ENCODE measurements at places on chromosomes 2 and 18. TPM values are rescaled to one million over a fixed set of nuclear protein-coding genes. Genes with fewer than 3 reads are reported as not detected.
A peak's percentile ranks its signal among the peaks of the same experiment; 100 is the strongest.

GRCh38 chr2:179137200-179137759 is 87.3 kb upstream of the CCDC141 start:
- peaks cover 10% of the 10 kb centered on the region for H3K36me3 ChIP-seq
- no peak for DNase-seq
- no peak overlapping the region for H3K27ac ChIP-seq
- H3K4me1 ChIP-seq, result no peaks in the 10 kb centered on the region

The RPRD1A gene
- 30.6 TPM for total RNA-seq

GRCh38 chr18:32091325-32091723 is 350 bp upstream of the RNF138 start:
- peaks cover 11% of the 10 kb centered on the region for H3K4me1 ChIP-seq
- H3K4me3 ChIP-seq, result peak overlapping the region; percentile 97
- peak overlapping the region; percentile 96 for H3K27ac ChIP-seq

The TMEM182 gene
- 2.5 TPM for total RNA-seq

The SH3BP4 gene
- total RNA-seq, result 33.5 TPM

DNA sequence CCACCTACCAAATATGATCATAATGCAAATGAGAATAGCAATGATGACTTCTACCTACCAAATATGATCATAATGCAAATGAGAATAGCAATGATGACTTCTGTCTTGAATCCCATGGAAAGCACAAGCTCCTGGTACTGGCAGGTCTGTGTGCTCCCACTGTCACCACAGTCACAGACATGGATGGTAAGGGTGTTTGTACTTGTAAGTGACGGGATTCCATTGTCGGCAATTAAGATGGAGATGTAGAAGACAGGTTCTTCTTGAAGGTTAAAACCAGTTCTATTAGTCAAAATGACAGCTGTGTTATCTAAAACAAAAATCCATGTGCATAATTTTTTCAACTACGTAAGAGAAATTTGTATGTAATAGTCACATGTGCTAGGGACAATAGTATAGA is 95.0 kb downstream of the CDH19 start:
- no peaks in the 10 kb centered on the region for H3K36me3 ChIP-seq
- H3K27ac ChIP-seq, result no peak overlapping the region
- H3K4me1 ChIP-seq, result peaks cover 6% of the 10 kb centered on the region
- no peak overlapping the region for H3K4me3 ChIP-seq
- DNase-seq, result no peak

DNA sequence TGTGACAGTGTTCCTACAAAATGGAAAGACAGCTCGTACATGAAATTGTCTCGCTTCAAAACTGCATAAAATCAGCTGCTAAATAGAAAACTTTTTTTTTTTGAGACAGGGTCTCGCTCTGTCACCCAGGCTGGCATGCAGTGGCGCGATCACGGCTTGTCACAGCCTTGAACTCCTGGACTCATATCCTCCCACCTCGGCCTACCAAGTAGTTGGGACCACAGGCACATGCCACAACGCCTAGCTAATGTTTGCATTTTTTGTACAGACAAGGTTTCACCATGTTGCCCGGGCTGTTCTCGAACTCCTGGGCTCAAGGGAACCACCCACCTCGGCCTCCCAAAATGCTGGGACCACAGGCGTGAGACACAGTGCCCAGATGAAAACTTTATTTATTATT is 3.2 kb downstream of the TXNL4A start:
- no peaks in the 10 kb centered on the region for H3K27me3 ChIP-seq
- no peaks in the 10 kb centered on the region for H3K36me3 ChIP-seq
- H3K4me1 ChIP-seq, result peaks cover 51% of the 10 kb centered on the region
- no peak overlapping the region for H3K27ac ChIP-seq
- H3K4me3 ChIP-seq, result no peak overlapping the region
- no peak for DNase-seq

DNA sequence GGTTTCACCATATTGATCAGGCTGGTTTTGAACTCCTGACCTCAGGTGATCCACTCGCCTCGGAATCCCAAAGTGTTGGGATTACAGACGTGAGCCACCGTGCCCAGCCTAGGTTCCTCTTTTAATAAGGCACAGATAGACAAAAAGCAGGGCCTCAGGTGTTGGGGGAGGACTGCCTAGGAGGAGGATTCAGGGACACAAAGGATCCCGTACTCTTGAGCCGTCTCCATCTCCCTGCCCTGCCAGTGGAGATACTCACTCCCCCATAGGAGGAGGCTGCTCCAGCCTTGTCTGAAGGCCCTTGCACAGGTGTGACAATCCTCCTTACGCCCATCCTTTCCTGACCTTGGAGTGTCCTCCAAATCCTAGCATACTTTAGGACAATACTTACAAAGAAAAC is 32.0 kb upstream of the TFCP2L1 start:
- no peaks in the 10 kb centered on the region for H3K27me3 ChIP-seq
- no peaks in the 10 kb centered on the region for H3K36me3 ChIP-seq
- DNase-seq, result no peak
- H3K4me3 ChIP-seq, result no peak overlapping the region

DNA sequence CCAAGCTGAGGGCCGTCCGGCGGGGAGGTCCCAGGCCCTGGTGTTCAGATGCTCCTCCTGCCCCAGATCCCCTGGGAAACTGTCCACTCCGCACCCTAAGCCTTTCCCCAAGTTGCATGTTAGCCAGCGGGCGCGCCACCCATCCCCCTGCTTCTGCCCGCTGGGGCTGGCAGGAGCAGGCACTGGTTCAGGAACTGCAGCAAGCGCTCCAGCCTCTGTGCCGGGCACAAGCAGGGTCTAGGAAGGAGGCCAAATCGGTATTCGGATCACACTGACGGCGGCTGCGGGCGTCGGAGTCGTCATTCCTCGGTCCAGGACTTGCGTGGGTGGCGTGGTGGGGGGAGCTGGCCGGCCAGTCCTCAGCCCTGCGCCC is 53.7 kb downstream of the FAM168B start:
- H3K27ac ChIP-seq, result no peak overlapping the region
- no peaks in the 10 kb centered on the region for H3K4me1 ChIP-seq
- H3K27me3 ChIP-seq, result no peaks in the 10 kb centered on the region

The STPG4 gene
- total RNA-seq, result 0.52 TPM

The CYP27A1 gene
- total RNA-seq, result 130 TPM

DNA sequence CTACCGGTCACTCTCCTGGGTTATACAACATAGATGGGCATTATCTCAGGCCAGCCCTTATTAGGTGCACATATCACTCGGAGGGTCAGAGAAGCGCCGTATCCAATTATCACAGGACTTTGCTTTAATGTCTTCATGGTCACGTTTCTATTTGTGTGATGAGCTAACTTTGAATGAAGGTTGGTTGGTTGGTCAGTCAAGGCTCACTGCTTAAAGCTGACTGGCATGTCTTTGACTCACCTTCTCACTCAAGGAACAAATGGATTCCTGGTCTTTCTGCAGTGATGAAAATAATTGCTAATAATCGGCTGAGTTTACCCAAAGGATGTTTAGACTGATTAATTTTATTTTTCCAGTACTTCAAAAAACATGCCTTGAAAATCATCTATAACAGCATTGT is 39.7 kb downstream of the COLEC12 start:
- DNase-seq, result no peak
- H3K4me3 ChIP-seq, result no peak overlapping the region
- H3K27me3 ChIP-seq, result no peaks in the 10 kb centered on the region
- H3K4me1 ChIP-seq, result peaks cover 23% of the 10 kb centered on the region
- no peaks in the 10 kb centered on the region for H3K36me3 ChIP-seq

DNA sequence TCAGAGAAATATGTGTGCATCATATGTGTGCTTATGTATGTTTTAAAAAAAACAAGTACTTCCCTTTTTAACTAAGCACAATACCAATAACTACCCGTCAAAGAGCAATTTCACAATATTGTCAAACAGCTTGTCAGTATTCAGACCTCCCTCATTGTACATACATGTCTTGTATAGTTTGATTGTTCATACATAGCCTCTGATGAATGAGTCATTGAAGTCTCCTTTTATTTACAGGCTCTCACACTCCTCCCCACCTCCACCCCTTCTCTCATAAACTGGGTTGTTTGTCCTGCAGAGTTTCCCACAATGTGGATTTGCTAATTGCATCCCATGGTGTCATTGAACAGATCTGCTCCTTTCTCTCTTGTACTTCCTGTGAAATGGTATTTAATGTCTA is 132.8 kb upstream of the L3MBTL4 start:
- H3K36me3 ChIP-seq, result no peaks in the 10 kb centered on the region
- no peak overlapping the region for H3K27ac ChIP-seq
- no peak for DNase-seq
- H3K4me1 ChIP-seq, result no peaks in the 10 kb centered on the region
- no peaks in the 10 kb centered on the region for H3K27me3 ChIP-seq

The GCG gene
- not detected for total RNA-seq
